Occipital lobe (tissue), 3 donors: ENCODE measurements at places on chromosomes 1 and 21.

DNA sequence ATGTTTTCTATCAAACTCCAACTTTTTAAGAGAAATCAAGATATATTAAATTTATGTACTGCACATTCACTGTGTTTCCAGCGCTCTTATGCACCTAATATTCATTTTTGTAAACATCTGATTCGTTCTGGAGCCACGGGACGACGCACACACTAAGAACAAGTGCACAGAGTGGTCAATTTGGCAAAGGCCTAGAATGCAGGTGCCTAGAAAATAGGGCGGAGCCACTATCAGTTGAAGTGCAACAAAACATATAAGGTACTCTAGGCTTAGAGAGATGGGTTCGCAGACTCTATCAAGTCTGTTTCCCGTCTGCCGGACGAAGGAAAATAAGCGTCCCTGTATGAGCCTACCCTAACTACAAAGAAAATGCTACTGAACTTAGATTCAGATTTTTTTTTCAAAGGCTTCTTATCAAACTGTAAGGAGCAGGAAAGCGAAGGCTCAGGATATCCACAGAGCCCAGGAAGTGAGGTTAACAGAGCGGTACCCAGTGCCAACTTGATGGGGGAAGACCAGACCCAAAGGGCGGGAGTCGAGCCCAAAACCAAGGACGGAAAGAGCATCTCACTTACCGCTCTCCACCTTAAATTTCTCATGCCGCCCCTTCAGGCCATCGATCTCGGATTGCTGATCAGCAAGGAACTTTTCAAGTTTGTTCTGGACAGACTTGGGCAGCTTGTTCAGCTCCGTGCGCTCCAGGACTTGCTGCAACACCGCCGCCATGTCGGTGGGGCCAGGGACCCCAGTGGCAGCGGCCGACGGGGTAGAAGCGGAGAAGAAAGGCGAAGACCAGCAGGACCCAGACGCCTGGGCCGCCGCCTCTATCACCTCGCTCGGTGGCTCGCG is 526 bp downstream of the TPR start:
- no peak for DNase-seq

GRCh38 chr1:93328809-93329760 is 16.6 kb upstream of the DR1 start:
- DNase-seq: peak; percentile 9

DNA sequence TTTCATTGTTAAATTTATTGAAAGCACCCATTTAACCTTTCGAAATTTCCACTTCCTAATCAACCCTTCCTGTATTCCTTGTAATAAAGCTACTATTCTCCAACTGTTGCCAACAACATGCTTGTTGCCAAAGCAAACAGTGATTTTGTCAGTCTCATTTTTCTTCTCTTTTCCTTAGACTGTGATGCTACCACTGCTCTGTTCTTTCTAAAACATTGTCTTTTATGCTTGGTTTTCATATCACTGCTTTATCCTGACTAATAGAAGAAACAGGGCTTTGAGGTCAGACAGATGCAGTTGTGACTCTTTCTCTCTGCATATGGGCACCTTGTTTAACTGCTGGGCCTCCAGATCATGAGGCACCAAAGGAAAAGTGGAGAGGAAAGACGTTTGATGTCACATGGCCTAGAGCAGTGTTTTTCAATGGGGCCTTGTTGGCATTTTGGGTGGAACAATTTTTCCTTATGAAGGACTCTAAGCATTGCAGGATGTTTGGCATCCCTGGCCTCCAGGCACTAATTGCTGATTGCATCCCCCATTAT is 56.1 kb downstream of the HMCN1 start:
- no peak for DNase-seq

GRCh38 chr1:59110271-59110670 is 186.6 kb upstream of the FGGY start:
- DNase-seq: no peak

DNA sequence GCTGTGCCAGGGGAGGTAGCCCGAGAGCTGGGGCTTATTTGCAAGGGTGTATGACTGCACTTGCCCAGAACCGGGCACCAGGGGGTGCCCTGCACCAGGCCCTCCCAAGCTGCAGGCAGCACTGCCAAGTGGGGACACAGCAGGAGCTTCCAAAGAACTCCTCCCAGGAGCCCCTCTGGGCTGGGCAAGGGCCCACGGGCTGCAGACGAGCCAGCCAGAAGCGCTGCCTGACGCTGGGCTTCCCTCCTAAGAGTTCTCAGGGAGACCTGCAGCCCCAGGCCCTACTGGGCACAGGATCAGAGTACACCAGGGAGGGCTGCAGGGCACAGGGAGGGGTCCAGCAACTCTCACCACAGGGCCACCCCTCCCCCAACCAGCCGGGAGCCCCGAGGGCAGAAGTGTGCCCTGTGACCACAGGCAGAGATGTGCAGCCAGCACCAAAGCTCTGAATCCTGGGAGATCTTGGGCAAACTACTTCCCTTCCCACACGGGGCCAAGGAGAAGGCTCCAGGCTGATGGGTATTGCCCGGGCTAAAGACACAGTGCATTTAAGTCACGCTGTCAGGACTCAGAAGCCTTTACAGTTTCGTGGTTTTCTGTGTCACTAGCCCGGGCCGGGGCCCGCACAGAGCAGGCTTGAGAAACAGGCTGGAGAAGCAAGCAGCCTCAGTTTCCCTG is 63.4 kb downstream of the KCNAB2 start:
- no peak for DNase-seq

- no peak for DNase-seq
Observed at GRCh38 chr21:45383615-45384201, 21.3 kb upstream of the COL18A1 start.

GRCh38 chr21:27329255-27329851 is 362.5 kb upstream of the ADAMTS5 start:
- no peak for DNase-seq

DNA sequence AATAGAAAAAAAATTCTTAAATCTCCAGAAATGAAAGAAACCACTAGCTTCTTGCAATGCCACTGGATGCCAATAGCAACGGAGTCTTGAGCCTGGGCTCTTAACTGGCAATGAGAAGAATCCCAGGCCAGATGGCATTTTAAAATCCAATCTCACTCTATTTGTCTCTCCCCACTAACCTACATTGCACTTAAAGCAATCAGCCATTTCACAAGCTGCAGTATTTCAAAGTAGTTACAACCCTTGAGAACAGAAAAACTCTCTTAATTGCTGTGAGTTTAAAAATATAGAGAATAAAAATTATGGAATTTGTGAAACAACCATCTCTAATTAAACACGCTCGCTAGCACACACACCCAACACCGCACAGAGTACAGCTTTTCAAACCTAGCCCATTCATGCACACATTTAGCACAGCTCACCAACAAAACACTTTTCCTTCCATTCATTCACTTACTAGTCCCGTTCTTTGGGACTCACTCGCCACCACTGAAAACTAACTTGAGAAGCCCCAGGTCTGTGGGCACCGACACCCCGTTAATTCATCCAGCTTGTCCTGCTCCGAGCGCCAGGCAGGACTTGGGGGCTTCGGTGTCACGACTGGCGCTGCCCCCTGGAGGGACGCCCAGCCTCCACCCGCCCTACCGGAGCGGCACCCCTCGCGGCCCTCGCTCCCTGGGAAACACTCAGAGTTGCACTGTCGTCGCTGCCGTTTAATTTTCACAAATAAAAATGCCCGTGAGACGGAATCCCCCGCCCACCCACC is 1.0 kb downstream of the DDAH1 start:
- DNase-seq: no peak

- no peak for DNase-seq
Observed at GRCh38 chr1:229197265-229197585, 73.7 kb upstream of the RAB4A start.

DNA sequence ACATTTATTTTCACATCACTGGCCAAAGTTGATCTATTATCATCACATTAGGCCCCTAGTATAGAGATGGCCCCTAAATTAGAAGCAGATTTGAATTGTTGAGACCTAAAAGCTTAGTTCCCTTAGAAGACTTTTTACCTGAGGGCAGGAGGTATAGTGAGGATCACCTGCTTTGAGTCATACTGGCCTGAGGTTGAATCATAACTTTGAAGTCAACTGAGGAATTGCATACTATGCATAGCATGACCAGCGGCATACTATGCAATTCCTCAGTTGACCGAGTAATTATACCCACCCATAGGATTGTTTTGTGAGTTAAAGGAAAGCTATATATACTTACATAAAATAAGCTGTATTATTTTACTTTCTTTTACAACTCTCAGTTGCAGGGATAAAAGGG is 50.3 kb upstream of the DPH5 start:
- DNase-seq: no peak

- DNase-seq: peak; percentile 84
Observed at GRCh38 chr1:151540021-151540981, at the start of gene TUFT1. Gene TUFT1 (plus strand): TSS chr1:151540309. CDS start chr1:151540367, 58 bp downstream.

- DNase-seq: no peak
Observed at GRCh38 chr1:200708769-200709168, 29.9 kb upstream of the CAMSAP2 start.

- DNase-seq: no peak
Observed at GRCh38 chr1:90725657-90726424, 8.7 kb upstream of the BARHL2 start.

DNA sequence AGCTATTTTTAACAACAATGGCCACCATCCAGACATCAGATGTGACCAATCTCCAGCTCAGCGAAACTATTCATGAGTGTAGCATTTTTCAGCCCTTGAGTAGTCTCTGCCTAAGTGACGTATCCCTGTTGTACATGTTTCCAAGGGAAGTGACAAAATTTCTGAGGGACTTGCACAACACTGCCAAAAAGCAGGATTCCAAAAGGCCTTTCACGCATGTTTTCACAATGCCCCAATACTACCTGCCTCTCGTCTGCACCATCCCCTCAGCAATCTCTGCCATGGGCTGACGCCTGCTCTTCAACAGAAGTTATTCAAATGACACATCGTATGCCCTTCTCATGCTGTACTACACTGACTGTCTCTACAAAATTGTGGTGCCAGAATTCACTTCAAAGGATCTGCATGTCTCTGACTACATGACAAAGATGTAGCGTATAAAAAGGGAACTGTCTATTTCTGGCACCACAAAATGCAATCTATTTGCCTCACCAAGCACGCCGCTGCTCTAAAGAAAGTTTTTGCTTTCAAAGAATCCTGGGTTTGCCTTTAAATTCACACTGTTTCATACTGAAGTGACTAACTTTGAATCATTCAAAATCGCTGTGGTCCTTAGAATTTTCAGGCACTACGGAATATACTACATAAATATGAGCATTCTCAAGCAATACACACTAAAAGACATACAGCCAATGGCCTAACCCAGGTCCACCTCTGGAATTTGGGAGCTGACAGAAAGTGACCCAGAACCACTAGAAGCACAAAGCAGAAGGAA is 32.9 kb downstream of the JAK1 start:
- peak; percentile 40 for DNase-seq

DNA sequence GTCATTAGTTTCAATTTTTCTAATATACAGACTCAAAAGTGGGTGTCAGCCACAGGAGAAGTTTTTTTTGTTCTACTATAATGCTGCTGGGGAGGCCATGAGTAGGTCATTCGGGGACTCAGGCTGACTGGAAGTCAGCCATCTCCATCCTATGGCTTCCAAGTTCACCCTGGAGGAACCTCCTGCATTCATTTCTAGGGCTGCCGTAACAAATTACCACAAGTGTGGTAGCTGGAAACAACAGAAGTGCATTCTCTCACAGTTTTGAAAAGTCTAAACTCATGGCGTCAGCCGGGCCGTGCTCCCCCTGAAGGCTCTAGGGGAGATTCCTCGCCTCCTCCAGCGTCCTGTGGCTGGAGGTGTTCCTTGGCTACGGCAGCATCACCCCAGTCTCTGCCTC is 17.7 kb downstream of the AGT start:
- no peak for DNase-seq

DNA sequence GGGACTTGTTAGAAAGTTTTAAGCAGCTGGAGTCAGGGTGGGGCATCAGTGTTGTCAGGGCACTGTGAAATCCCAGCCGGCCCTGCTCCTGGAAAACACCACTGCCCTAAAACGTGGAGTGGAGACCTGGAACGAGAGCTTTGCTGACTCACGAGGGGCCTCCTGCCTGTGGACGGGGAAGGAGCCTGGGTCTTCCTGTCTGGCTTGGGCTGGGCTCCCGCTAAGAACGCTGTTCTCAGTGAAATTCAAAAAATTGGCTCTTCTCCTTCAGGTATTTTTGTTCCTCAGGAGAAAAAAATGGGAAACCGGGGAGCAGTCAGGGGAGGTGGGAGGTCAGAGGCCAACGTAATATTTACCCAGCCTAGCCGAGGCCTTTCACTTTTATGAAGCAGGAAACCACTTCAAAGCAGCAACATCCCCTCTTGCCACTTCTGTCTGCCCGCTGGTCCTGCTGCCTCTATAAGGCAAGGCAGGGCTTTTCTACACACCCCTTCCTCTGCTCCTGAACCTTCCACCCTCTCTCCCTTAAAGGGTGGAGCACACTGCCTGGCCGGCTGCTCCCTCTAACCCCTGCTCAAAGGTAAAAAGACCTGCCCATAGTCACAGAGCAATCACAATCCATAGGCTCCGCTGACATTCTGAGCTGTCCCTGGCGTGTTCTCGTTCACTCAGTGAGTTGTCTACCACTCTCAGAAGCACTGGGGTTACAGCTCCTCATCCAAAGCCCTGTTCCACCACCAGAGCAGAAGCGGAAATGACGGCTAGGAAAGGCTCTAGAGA is 8.0 kb downstream of the PLXNA2 start:
- no peak for DNase-seq

DNA sequence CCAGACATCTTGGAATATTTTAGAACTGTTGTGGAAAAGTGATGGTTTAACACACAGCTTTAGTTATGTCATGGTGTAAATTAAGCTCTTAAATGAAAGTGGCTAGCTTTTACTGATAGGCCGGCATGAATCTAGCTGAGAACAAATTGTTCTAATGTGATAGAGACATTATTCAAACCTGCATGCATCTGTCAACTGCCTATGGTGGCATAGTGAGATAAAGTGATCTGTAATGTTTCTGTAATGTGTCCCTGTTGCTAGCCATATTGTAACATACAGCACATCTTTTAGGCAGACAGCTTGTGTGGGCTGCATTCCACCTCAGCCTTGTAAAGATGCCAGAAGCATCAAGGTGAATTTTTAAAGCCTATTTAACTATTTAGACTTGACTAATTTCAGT is 16.0 kb downstream of the LRIG2 start:
- no peak for DNase-seq

- DNase-seq: no peak
Observed at GRCh38 chr1:43632135-43632670, 17.7 kb upstream of the KDM4A start.

GRCh38 chr1:241615043-241615974 is 24.9 kb downstream of the CHML start:
- no peak for DNase-seq

DNA sequence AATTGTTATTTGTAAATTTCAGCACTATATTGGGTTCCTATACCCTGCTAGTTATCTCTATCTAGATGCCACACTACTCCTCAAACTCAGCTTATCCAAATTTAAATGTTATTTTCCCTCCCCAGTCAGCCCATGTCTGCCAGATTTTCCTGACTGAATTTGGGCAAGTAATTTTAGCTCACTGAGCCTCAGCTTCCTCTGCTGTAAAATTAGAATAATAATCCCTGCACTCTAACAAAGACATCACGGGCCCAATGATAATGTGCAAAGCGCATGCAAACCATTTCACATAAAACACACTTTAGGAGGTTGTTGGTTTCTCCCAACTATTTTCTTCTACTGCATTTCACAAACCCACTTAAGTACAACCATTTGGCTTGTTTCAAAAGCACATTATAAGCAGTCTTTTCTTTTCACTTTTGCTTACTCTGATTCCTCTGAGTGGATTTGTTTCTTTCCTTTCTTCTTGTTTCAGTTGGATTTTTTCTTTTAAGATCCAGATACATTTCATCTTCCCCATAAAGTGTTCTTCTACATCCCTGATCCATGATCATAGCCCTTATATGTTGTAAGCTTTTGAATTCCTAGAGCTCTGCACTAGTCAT is 152.8 kb upstream of the DPT start:
- no peak for DNase-seq

- no peak for DNase-seq
Observed at GRCh38 chr21:21236996-21237395, 238.8 kb downstream of the NCAM2 start.
